ENCODE measurements at places on chromosomes 6 and 20.

- DNase-seq: no peak
These were observed 44.8 kb downstream of the STK4 start for GRCh38 chr20:45011108-45011526.

GRCh38 chr6:150254770-150255169 lies 111.9 kb downstream of the PPP1R14C start:
- DNase-seq: no peak

DNA sequence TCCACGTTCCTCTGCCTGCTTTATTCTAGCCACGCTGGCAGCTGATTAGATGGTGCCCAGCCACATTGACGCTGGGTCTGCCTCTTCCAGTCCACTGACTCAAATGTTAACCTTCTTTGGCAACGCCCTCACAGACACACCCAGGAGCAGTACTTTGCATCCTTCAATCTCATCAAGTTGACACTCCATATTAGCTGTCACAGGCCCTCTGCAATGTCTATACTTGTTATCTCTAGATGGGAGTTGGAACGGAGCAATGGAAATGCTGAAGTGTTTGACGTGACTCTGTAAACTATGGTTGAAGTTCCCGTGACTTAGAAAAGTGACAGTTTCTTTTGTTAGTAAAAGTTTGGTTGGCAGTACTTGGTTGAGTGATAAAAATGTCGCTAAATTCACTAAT lies 291.0 kb downstream of the CDH4 start:
- DNase-seq: no peak

- DNase-seq: no peak
These were observed 163.3 kb upstream of the SNX9 start for GRCh38 chr6:157659536-157660271.

DNA sequence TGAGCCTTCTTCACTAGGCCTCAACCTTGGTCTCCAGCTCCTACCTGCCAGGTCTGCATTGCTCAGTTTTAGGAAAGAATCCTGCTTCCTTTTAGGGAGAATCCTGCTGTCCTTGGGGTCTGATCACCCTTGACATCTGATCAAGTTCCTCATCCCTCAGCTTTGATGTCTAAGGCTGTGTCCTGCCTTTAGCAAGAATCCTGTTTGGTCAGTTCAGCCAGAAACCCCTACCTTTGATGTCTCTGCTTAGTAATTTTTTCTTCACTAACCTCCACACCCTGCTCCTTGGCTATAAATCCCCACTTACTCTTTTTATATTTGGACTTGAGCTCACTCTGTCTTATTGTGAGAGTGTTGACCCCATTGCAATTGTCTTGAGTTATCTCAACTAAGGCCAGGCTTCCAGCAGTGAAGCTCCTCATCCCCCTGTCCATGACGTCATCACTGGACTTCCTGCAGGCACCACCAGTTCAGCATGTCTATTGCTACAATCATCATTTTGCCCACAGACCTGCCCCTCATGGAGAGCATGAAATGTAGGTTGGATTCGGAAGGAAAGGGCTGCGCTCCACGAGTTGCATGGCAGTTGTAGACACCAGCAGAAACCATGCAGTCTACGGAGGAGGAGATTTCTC lies 4.7 kb upstream of the CST5 start:
- no peak for DNase-seq

DNA sequence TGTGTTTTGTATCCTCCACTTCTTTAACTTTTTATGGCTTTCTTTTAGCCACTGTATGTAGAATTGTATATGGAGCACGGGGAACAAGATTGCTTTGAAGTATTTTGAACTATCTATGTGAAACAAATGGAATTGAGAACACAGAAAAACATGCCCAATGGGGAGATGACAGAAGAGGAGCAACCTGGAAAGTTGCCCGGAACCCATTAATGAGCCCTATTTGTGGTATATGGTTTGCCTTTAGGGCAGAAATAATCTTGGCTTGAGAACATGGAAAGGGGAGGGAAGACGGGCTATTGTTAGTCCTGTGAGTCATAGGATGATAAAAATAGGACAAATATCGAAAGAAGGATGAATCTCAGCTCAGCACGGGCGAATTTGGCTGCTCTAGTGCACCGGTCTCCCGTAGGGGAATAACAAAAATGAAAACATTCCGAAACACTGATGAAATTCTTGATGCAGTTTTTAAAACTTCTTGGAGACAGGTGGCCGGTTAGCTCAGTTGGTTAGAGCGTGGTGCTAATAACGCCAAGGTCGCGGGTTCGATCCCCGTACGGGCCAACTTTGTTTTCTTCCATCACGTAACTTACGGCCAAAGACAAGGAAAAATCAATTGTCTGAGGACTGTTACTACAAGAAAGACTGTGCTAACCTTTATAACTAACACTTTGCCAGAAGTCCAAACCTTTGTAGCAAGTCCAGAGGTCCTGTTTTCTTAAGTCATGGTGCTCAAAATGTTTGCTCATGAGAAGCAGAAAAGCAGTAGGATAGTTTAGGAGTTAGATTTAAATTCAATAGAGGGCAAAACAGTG lies 15.7 kb downstream of the HMGN4 start:
- DNase-seq: peak; percentile 90

Measured in activated T-cell treated with anti-CD3 and anti-CD28 coated beads, Interleukin-2, amount 50 U/mL, for 24 hours (primary cell).